ENCODE measurements at places on chromosomes 3 and 15. TPM values are rescaled to one million over a fixed set of nuclear protein-coding genes. Genes with fewer than 3 reads are reported as not detected.

The ZNF660 gene
- 11.6 TPM for polyA plus RNA-seq

The COPS2 gene
- polyA plus RNA-seq: 117 TPM

The RTP3 gene
- polyA plus RNA-seq: not detected

The ALAS1 gene
- polyA plus RNA-seq: 47.6 TPM

The CADPS gene
- polyA plus RNA-seq: 3.8 TPM

The CCDC33 gene
- polyA plus RNA-seq: 6.6 TPM

The PP2D1 gene
- polyA plus RNA-seq: 1.0 TPM

The SLC9C1 gene
- 0.61 TPM for polyA plus RNA-seq

The LMLN gene
- 14.9 TPM for polyA plus RNA-seq

The EIF2A gene
- 185 TPM for polyA plus RNA-seq
